NCI-H1417 treated with DMSO at 0.1 percent for 48 hours (cell line): ENCODE measurements at places on chromosomes 5 and 9.

GRCh38 chr9:121278477-121279261 is 10.7 kb downstream of the GSN start:
- DNase-seq: no peak

DNA sequence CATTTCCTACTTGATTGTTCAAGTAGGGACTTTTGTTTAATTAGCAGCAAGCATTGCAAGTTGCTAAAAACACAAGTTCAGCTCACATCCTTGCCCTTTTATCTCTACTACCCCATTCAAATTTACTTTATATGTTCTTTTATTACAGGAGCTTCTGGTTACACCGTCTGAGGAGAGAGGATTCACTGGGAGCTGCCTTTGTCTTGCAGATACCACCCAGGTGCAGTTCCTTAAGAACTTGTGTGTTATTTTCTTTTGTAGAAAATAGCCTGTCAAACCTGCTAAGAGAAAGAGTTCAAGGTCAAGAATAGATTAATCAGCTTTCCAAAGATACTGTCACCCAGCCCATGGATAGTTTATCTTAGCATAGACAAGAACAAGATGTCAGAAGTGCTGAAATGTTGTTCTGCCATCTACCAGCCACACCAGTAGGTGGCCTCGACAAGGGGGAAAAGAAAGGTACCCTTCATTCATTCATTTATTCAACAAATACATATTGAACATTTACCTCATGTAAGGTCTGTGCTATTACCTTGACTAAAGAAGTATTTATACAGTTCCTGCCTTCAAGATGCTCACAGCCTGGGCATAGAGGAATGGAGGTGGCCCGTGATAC is 750.3 kb downstream of the MAT2B start:
- no peak for DNase-seq

DNA sequence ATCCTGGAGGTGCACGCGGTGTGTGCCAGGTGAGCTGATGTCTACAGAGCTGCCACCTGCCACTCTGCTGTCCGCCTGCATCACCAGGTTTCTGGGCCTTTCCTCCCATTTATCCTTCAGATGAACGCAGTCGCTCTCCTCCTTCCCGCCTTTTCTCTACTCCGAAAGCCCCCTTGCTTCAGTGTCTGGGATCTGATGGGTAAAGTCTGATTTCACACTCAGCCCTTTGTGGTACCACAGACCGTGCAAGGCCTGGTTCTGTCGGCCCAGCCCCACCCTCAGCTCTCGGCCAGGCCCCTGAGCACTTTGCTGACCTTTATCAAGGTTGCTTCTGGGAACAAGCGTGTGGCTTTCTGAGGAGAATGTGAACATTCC is 32.5 kb downstream of the GLT6D1 start:
- DNase-seq: no peak

DNA sequence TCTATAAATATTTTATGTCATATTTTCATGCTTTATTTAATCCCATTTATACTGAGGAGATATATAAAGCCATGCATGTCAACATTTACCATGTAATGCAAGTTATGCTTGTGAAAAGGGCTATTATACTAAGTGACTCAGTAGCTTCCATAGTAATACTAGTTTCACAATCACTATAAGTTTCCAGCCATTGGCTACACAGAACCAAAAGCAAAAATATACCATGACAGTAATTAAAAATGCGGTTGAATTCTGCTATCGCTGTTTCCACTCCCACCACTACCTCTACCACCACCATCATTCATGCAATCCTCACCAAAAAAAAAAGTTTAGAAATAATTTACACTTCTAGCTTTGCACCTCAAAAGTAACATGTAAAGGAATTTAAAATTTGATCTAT is 60.2 kb downstream of the MLLT3 start:
- no peak for DNase-seq

DNA sequence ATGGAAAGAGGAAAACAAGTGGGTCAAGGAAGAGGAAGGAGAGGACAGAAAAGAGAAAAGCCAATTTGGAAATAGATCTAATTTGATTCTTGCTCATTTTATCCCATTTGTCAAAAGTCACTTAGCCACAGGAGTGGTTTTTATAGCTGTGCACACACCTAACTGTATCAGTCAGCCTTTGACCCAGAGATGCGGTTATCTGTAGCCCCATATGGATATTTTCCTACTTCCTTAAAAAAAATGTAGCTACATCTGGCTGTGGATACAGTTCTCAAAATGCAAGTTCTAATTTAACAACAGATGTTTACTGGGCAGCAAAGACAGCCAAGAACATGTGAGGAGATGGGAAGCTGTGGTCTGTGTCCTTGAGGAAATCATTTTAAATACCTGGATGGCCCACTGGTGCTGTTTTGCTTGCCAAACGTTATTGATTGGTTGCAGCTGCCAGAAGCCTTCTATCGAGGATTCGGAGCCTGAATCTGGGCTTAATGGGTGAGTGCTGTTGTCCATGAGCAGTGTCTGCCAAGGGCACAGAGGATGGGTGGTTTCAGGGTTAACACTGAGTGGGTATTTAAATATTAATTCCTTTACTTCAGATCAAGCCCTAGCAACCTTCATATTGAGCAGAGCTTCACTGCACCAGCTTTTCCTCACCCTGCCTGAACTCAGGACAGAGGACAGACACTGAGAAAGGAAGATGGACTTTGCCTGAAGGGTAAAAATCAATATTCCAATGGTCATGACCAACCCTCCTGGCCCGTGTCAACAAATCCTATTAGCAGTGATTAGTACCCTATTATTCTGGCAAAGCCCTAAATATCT is 92.2 kb downstream of the APBA1 start:
- DNase-seq: no peak
